ENCODE measurements at places on chromosomes 12 and 14. TPM values are rescaled to one million over a fixed set of nuclear protein-coding genes. Genes with fewer than 3 reads are reported as not detected.
A peak's percentile ranks its signal among the peaks of the same experiment; 100 is the strongest.

DNA sequence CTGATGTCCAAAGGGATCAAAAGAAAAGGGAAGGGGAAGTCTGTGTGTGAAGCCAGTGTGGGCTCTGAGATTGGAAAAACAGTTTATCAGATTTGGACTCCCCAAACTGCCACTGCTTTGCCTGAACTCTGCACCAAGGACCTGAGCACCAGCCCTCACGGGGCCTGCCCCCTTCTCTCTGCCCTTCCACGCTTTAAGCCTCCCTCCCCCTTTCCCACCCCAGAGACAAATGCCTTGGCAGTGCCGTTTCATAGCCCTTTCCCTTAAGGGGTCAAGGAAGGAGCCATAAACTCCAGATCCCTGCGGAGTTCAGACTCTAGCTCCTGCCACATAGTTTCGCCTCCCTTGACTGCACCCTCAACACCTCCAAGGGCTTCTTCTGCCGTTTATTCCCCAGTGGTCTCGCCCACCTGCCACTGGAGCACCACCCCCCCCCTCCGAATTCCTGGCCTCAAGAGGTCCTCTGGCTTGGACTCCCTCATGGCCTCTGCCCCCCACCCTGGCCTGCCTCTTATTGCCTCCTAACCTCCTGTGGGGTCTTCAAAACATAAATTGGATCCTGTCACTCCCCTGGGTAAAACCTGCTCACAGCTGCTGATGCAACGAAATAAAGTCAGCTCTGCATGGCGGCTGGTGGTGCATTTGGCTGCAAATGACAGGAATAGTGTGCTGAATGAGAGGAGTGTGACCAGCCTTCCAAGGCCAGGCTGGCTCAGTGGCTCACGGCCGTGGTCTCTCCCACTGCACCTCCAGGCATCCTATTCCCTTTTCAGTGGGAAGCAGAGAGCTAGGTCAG is 18.8 kb downstream of the SLC25A29 start:
- H3K27ac ChIP-seq, result no peak overlapping the region
- H3K36me3 ChIP-seq, result no peaks in the 10 kb centered on the region
- peaks cover 7% of the 10 kb centered on the region for H3K4me1 ChIP-seq
- H3K27me3 ChIP-seq, result no peaks in the 10 kb centered on the region
- DNase-seq, result no peak

DNA sequence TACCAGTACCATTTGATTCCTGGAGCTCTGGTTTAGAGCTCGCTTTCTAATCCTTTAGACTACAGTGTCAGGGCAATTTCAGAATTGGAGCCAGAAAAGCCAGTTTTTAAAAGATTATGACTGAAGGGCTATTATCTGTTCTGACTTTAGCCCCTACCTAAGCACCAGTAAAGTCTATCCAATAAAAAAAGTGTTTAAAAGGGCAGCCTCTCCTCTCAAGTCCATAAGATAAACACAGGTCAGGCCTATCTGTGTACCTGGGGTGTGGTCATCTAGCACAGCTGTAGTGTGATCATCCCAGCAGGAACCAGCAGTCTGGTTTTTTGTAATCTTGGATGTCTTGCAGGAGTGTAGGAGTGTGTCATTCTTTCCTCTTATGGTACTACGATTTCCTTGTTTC is 6.6 kb downstream of the APPL2 start:
- peaks cover 84% of the 10 kb centered on the region for H3K4me1 ChIP-seq
- no peak overlapping the region for H3K4me3 ChIP-seq
- H3K27me3 ChIP-seq, result no peaks in the 10 kb centered on the region
- H3K36me3 ChIP-seq, result peaks cover 16% of the 10 kb centered on the region

Gene NEDD8
- 187 TPM for total RNA-seq

GRCh38 chr14:38999949-39000348 is 103.1 kb downstream of the SEC23A start:
- H3K27me3 ChIP-seq, result peaks cover 2% of the 10 kb centered on the region
- H3K4me1 ChIP-seq, result no peaks in the 10 kb centered on the region
- no peak for DNase-seq
- no peak overlapping the region for H3K27ac ChIP-seq
- H3K4me3 ChIP-seq, result no peak overlapping the region
- H3K36me3 ChIP-seq, result no peaks in the 10 kb centered on the region

DNA sequence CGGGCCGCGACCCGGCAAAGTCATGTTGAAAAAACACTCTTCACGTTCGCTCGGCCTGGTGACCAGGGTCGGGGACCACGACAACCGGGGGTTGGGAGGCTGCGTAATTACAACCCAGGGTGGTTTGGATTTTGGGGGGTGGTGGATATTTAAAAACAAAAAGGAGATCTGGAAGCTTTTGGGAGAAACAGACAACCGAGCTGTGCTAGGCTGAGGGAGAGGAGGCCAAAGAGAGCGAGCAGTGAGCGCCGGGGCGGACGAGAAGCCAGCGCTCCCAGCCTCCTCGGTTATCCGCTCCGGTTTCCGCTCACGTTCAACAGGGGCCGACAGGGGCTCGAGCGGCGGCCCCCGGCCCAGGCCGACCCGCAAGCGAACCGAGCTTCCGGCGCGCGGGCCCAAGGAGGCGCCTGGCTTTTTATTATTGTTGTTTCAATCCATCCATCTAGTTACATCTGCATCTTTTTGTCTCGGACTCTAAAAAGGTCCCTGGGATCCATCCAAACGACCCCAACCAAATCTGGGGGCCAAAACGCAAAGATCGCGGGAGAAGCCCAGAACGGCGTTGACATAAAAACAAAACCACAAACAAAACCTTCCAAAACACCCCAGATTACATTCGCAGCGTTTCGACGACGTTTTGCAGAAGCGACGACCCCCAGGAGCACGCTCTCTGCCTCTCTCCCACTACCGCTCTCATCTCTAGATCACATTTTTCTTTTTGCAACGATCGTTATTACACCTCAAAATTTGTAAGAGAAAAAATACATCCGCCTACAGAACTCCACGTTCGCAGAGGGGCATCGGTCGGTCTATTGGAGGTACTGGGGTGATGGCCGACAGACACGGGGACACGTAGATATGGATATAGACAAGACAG is 771 bp downstream of the OTX2 start:
- peaks cover 26% of the 10 kb centered on the region for H3K4me1 ChIP-seq
- peak overlapping the region; percentile 24 for H3K4me3 ChIP-seq
- no peak overlapping the region for H3K27ac ChIP-seq
- H3K36me3 ChIP-seq, result peaks cover 4% of the 10 kb centered on the region
- DNase-seq, result no peak
- peaks cover 74% of the 10 kb centered on the region for H3K27me3 ChIP-seq

DNA sequence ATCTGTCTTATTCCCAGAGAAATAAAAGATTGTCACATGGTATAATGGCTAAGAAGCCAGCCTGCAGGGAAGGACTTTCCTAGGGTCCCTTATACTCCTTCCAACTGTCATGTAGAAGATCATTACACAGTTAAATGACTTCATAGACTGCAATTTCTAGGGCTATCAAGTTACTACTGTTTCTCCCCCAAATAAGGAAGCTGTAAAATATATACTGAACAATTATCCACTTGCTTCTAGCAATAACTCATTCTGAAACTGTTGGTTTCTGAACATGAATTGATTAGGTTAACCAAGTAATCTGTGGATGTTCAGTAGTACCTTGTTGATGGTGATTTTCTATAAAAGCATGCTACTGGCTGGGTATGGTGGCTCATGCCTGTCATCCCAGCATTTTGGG is 44.6 kb downstream of the A2ML1 start:
- no peaks in the 10 kb centered on the region for H3K36me3 ChIP-seq
- H3K4me1 ChIP-seq, result no peaks in the 10 kb centered on the region
- no peak for DNase-seq
- no peak overlapping the region for H3K4me3 ChIP-seq
- no peak overlapping the region for H3K27ac ChIP-seq

DNA sequence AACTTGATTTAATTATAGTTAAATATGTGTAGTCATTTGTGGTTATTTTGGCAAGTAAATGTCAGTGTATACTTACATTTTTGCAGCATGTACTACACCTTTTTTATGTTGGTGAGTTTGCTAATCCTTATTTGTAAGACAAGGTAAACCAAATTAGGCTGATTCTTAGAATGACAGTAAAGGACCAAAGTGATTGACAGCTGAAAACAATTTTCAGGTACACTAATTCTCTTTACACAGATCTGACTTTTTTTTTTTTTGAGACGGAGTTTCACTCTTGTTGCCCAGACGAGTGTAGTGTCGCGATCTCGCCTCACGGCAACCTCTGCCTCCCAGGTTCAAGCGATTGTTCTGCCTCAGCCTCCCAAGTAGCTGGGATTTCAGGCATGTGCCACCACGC is 8.4 kb downstream of the SLC25A3 start:
- peaks cover 3% of the 10 kb centered on the region for H3K4me1 ChIP-seq
- H3K27me3 ChIP-seq, result no peaks in the 10 kb centered on the region
- H3K27ac ChIP-seq, result no peak overlapping the region
- H3K36me3 ChIP-seq, result peaks cover 58% of the 10 kb centered on the region

Gene GLT1D1
- total RNA-seq, result 0.53 TPM

Measured in activated CD4-positive, alpha-beta T cell treated with anti-CD3 and anti-CD28 coated beads for 36 hours (primary cell).